ENCODE measurements at places on chromosomes 2 and 18.

GRCh38 chr18:67783196-67783946 is 266.9 kb upstream of the DSEL start:
- peak; percentile 71 for DNase-seq

DNA sequence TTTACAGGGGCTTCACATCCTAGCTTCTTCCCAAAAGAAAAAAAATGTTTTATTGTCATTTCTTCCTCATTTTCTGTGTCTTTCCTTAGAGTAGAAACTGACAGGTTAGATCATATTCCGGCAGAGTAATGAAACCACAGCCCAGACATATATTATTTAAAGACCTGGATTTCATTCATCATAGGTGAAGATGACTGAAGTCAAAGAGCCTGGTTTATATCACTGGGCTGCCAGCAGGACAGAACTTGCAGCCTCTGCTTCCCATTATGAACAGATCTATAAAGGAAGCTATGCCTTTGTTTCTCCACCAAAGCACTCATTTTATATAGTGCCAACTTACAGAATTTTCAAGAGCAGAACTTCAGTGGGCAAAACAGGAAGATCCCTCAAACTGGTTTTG is 137.9 kb downstream of the METTL4 start:
- no peak for DNase-seq

- peak; percentile 27 for DNase-seq
Observed at GRCh38 chr2:160701822-160702221, 208.2 kb upstream of the RBMS1 start.

GRCh38 chr2:72676341-72677025 is 149.3 kb downstream of the EXOC6B start:
- no peak for DNase-seq

DNA sequence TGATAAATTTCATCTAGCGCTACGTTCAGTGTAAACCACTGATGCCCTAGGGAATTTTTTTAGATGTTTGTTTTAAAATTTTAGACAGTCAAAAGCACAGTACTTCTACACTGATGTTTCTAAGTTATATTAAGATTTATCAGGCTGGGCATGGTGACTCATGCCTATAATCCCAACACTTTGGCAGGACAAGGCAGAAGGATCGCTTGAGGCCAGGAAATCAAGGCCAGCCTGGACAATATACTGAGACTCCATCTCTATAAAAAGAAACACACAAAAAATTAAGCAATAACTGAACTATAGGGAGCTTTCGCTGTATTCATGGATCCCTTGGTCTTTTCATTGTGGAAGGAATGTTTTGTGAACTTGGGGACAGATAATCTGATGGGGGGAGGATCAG is 50.6 kb upstream of the MAPRE2 start:
- peak; percentile 42 for DNase-seq

DNA sequence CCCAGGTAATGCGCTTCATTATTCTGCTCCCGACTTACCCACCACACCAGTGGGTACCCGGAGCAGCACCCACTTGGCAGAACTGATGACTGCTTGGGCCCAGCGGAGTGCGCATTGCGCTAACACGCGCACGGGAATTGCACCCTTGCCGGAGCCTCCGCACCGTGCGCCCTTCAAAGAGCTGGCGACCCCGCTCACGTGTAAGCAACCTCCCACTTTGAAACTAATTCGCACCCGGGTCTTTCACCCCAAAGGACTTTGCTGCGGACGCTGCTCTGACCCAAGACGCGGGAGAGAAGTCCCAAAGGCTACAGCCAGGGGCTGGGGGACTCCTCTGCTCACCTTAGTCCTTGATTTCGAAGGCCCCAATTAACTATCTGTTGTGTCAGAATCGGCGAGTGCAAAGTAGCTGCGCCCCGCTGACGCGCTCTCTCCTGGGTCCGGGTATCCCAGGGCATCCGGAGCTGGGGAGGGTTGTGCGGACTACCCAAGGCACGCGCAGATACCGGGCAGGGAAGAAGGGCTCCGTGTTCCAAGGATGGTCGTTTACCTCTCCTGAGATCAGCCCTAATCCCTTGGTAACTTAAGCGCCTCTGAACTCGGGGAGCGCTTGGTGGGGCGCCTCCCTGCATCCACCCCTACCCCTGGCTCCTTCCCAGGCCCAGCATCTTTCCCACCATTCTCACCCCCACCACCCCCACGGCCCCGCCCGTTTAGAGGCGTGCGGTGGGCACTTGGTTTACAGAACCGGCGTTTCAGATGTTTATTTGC is 13.1 kb upstream of the SATB2 start:
- DNase-seq: no peak

DNA sequence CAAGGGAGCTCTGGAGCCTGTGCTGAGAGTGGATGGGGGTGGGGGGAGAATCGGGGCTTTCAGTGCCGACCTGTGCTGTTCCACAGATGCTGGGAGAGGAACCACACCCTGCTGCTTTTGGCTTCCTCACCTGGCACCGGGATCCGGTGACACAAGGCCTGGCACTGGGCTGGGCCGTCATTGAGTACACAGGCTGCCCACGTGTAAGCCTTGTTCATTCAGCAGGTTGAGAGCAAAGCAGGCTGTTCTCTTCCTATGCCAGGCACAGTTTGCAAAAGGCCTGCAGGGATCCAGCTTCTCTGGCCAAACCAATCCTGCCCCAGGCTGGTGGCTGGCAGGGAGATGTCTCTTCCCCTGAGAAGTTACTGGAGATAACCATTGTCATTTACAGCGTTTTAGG is 17.1 kb downstream of the TRIB2 start:
- DNase-seq: no peak

DNA sequence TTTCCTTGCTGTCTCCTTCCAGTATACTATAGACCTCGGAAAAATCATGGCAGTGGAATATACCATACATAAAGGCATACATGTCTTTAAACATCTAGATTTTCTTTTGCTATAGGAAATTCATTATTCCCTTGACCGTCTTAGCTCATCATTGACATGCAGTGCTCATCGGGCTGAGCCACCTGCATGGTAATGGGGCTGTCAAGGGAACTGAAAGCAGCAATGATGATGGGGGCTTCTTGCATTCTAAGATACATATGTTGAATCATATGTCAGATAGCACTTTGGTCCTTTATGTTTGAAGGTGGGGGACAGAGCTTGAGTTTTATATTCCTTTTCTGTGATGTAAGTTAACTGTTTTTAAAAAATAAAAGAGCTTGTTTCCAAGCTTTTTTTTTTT is 106.6 kb downstream of the ICA1L start:
- no peak for DNase-seq

GRCh38 chr2:130245976-130246375 is 47.7 kb upstream of the TUBA3E start:
- DNase-seq: no peak

DNA sequence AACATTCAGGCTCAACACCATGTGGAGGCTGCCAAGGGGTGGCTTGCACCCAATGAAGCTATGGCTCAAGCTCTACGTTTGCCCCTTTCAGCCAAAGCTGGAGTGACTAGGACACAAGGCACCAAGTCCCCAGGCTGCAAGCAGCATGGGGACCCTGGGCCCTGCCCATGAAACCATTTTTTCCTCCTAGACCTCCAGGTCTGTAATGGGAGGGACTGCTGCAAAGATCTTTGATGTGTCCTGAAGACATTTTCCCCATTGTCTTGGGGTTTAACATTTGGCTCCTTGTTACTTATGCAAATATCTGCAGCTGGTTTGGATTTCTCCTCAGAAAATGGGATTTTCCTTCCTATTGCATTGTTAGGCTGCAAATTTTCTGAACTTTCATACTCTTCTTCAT is 51.0 kb downstream of the PDE1A start:
- no peak for DNase-seq

GRCh38 chr2:156649596-156649995 is 213.4 kb downstream of the GPD2 start:
- peak; percentile 15 for DNase-seq

- peak; percentile 34 for DNase-seq
Observed at GRCh38 chr18:413233-413632, 87.3 kb downstream of the COLEC12 start.

DNA sequence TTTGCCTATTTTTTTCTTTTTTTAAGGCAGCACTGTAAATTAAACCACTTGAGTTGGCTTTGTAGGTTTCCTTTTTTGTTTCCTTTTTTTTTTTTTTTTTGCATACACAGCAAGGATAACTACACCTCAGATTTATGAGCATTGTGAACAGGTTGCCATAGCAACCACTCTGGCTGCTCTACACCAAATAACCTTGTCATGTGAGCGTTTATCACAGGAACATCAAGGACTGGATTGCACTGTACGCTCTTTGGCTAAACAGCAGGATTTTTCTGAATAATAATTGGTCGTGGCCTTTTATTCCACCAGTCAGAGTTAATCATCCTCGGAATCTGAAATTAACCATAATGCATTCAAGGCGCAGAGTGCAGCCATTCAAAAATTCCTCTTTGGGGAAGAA is 199.1 kb upstream of the SLC14A2 start:
- no peak for DNase-seq

DNA sequence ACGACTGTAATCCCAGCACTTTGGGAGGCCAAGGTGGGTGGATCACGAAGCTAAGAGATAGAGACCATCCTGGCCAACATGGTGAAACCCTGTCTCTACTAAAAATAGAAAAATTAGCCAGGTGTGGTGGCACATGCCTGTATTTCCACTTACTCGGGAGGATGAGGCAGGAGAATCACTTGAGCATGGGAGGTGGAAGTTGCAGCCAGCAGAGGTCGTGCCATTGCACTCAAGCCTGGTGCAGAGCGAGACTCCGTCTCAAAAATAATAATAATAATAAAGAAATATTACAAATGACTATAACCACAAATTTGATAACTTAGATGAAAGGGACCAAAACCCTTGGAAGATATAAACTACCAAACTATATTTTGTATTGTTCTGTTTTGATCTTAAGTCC is 226.3 kb upstream of the GULP1 start:
- no peak for DNase-seq

- DNase-seq: no peak
Observed at GRCh38 chr2:159538801-159539200, 77.5 kb downstream of the BAZ2B start.

- DNase-seq: no peak
Observed at GRCh38 chr2:200702646-200703118, 109.0 kb upstream of the BZW1 start.

Data from fibroblast of gingiva (primary cell).